ENCODE measurements at places on chromosomes 4 and X.

DNA sequence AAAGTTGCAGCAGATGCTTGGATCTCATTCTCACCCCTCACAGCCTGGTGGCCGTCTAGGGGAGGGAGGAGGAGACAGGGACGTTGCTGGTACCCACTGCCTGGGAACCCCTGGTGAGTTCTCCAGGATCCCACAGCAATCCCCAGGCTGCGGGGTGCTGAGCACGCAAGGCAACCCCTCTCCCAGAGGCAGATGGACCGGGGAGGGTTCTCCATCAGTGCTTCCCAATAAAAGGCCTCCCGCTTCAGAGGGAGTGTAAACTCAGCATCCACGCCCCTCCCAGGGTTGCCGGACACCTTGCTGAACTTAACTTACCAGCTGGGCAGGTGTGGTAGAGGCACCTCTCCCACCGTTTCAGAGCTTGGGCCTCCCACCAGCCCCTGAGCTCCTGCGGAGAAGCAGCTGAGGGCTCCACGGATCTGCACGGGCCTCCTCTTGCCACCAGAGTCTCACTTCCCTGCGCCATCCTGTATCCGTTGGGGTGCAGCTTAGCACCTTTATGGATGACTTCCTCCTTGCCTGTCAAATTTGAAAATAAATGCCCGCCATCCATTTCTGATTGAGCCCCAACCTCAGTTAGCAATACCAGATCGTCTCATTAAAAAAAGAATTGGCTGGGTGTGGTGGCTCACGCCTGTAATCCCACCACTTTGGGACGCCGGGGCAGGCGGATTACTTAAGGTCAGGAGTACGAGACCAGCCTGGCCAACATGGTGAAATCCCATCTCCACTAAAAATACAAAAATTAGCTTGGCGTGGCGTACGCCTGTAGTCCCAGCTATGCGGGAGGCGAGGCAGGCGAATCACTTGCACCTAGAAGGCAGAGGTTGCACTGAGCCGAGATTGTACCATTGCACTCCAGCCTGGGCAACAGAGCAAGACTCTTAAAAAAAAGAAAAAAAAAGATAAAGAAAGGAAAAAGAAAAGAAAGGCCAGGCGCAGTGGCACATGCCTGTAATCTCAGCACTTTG lies 14.8 kb upstream of the TBC1D14 start:
- DNase-seq: no peak

GRCh38 chr4:124449881-124450280 lies 262.7 kb downstream of the ANKRD50 start:
- no peak for DNase-seq

- DNase-seq: no peak
Measured at GRCh38 chr4:53326535-53326934, 39.3 kb downstream of the SCFD2 start.

GRCh38 chrX:67622053-67622585 lies 78.3 kb downstream of the AR start:
- DNase-seq: no peak

GRCh38 chr4:185566425-185566824 lies 31.1 kb upstream of the PDLIM3 start:
- no peak for DNase-seq

GRCh38 chr4:15348236-15348635 lies 79.6 kb upstream of the C1QTNF7 start:
- DNase-seq: no peak

DNA sequence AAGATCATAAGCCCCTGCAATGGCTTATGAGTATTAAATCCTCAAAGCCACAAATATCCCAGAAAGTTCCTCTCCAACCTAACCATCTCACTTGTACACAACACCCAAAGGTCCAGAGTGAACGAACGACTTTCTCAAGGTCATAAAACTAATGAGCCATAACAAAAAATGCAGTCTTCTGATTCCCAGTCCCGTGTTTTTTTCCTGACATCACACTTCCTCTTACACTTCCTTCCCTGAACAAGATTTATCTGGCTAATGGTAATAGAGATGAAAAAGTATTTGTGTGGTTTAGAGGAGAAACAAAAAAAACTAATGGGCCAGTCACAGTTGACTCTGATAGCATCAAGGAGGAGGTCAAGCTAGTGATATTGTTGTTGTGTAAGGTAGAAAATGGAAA lies 99.5 kb upstream of the KLHL13 start:
- DNase-seq: no peak

GRCh38 chrX:135536877-135537276 lies 16.4 kb downstream of the INTS6L start:
- DNase-seq: no peak

- no peak for DNase-seq
Measured at GRCh38 chr4:143357161-143357845, 20.6 kb downstream of the GAB1 start.

GRCh38 chr4:102535398-102536082 lies 34.4 kb downstream of the NFKB1 start:
- DNase-seq: no peak

DNA sequence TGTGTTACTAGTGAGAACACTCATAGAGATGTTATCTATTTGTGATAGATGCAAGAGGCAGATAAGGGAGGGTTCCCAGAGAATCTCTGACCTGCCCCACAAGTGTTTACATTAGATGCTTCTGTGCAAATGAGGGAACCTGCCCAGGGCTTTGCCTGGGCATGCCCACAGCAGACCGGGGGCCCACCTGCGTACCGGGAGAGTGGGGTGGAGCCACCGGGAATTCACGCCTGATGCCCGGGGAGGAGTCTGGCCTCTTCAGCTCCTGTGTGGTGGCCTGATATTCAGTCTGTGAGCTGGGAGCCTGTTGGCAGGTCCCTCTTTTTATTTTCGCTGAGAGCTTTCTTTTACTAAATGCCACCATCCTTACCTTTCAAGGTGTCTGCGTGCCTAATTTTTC lies 155.7 kb downstream of the SNCA start:
- DNase-seq: no peak
